ENCODE measurements at places on chromosomes 2 and 18.

DNA sequence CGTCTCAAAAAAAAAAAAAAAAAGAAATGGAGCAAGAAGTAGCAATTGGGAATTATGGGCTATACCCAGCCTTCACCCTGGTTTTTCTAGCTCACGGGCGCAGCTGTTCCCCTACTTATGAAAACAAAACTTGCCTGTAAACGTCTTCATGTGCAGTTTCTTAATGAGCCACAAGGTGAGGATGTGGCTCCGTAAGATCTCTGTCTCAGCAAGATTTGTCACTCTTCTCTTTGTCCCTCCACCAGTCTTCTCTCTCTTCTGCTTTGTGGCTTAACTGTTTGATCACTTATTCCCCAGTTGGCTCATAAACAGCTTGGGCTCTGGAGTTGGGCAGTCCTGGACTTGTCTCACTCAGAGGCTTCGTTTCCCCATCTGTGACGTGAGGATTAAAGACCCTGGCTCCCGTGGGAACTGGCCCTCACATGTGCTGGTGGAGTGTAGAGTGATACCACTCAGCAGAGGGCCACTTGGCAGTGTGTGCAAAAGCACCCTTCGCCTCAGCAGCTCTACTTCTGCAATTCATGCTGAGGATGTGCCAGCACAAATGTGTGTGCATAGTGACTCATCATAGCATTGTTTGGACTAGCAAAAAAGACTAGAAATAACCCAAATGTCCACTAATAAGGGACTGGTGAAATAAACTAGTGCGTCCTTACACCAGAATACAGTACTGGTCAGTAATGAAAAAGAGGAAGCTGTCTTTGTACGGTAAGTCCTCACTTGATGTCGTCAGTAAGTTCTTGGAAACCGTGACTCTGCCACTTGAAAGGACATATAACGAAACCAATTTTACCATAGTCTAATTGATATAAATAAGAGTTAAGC lies 8.7 kb downstream of the CEP68 start:
- no peak for DNase-seq

DNA sequence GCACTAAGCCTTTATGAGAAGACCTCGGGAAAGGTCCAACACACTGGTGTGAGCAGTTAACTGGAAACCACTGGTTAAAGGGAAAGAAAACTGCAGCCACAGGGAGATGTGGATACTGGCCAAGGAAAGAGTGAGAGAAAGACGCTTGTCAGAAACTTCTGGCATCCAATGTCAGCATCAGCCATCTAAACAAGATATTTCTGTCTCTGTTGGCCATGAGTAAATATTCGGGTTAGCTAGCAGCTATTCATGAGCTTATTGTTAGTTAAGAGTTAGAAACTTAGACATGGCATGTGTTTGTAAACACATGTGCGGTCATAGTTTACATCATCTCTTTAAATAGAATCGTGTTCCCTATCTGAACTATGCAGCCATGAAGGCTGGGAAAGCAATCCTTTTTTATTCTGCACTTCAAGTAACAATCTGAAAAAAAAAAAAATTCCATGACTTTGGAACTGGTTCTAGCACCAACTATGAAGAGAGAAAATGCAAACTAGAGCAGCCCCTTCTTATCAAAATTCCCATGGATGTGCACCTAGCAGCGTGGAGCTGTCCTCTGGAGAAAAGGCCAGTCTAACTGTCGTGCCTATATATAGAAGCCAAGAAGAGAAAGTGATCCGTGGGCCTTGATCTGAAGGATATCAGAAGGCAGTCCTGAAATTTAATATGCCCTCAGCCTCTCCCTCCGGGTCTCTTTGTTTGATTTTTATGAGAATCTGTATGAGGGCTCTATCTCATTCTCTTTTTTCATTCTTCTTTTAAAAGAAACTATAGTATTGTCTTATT lies 84.0 kb upstream of the RFX8 start:
- DNase-seq = no peak

DNA sequence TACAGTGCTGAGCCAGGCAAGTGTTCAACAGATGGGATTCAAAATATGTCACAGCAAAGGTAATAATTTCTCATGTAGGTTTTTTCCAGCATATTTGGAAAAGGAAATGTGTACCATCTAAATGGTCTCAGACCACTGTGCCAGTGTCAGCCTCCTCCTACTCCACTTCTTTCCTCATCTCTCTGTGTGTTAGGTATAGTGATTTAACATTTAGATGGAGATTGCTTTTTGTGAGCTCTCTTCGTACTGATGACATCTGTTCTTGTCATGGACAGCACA lies 80.9 kb upstream of the TSPYL6 start:
- no peak for DNase-seq

DNA sequence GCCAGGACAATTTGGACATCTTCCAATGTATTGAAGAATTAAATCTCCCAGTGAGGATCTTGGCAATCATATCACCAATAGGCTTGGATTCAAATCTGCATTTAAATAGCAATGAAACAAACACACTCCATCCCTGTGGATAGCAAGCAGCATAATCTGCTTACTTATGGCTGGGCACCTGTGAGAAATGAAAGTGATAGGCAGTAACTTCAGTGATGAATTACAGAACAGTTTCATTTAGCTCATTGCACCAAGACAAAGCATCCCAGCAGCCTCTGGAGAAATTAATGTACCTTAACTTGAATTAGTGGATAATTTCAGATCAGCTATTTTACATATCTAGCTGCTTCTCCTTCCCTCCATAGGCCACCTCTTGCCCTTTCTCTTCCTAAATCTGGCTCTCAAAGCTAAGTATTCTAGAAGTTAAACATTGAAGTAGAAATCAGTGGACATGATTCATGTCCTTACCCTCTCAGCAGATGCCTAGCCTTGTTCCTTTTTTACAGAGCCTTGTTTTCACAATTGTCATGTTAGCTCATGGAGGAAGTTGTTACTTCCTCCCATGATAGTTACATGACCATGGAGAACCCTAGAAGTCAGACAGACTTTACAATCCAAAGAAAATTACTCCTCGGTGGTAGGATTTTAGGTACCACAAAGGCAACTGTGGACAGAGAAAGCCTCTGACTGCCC lies 88.5 kb upstream of the TACR1 start:
- no peak for DNase-seq

- no peak for DNase-seq
Observed at GRCh38 chr2:205218056-205218455, 464.2 kb upstream of the NRP2 start.

DNA sequence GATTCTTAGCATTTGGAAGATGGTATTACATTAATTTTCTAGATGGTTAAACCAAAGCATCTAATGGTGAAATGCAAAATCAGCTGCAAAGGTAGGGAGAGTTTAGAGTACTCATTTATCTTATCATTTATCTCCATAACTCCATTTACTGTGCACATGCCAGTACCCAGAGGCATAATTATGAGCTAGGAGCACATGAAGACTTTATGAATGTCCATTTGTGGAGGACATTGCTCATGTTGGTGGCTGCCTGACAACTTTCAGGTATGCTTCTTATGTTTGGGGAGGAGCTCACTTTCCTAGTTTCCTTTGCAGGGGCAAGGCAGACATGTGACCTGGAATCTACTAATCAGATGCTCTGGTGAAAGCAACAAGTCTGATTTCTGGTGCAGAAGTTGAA lies 134.0 kb downstream of the NRP2 start:
- no peak for DNase-seq

DNA sequence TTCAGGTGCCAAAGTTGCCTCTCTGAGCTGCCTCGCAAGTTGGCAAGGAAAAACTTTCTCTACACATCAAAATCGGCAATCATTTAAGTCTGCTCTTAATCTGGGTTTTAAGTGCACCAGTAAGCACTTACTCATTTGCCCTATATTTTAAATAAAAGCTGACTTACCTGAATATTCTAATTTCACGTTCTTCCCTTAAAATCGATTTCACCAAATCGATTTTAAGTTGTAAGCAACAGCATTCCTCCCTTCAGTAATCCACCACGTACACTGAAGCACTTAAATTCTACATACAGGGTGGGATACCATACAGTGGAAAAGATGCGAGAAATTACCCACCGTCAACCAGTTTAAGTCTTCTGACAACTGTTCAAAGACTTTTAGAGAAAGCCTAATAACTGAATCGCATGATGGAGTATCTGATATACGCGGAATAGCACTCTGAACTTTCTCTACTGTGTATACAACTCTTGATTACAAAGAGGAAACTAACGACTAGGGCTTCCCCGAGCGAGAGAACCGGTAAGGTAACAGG lies 1.6 kb downstream of the PPP3R1 start:
- DNase-seq = no peak

Measured in stimulated activated CD8-positive, alpha-beta memory T cell treated with anti-CD3 and anti-CD28 coated beads, Interleukin-4, amount 100 ng/mL, for 4 hours (primary cell).